ENCODE measurements at places on chromosomes 5 and 9.

DNA sequence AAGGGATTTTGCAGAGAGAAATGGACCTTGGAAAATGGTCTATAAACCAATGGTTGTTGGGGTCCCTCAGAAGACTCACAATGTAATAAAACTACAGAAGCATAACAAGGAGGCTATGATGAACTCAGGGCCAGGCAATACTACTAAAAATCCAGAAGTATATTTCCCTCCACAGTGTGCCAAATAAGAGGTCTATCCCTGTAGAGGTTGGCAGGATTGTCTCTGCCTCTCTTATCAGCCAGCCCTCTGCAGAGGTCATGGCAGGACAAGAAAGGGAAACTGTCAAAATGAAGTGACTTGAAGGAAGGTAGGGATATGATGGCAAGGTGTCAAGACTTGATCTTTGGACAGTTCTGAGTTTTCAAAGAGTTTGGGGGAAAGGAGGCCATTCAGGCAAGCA is 115.7 kb upstream of the NR5A1 start:
- no peaks in the 10 kb centered on the region for H3K4me1 ChIP-seq
- no peaks in the 10 kb centered on the region for H3K27me3 ChIP-seq
- H3K36me3 ChIP-seq, result no peaks in the 10 kb centered on the region
- no peak for DNase-seq
- no peak overlapping the region for H3K4me3 ChIP-seq
- H3K27ac ChIP-seq, result no peak overlapping the region

GRCh38 chr5:139108063-139108824 is 89.9 kb downstream of the SIL1 start:
- peak overlapping the region; percentile 62 for H3K27ac ChIP-seq
- no peaks in the 10 kb centered on the region for H3K27me3 ChIP-seq
- no peak overlapping the region for H3K4me3 ChIP-seq
- DNase-seq, result no peak
- no peaks in the 10 kb centered on the region for H3K36me3 ChIP-seq
- H3K4me1 ChIP-seq, result peaks cover 65% of the 10 kb centered on the region

DNA sequence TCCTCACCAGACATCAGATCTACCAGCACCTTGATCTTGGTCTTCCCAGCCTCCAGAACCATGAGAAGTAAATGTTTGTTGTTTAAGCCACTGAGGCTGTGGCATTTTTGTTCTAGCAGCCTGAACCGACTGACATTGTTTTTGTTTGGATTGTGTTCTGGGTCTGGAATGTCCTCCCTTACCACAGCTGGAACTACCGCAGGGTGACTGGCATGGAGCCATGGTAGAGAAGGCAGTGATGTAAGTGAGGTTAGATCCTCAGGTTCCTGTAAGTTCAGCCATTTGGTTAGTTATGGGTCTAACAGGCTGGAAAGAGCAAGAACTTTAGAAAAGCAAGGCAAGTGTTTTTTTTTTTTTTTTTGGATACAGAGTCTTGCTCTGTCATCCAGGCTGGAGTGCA is 209.3 kb downstream of the DAB2IP start:
- H3K27ac ChIP-seq, result no peak overlapping the region
- H3K4me1 ChIP-seq, result peaks cover 7% of the 10 kb centered on the region
- no peak overlapping the region for H3K4me3 ChIP-seq
- no peak for DNase-seq
- H3K27me3 ChIP-seq, result no peaks in the 10 kb centered on the region
- H3K36me3 ChIP-seq, result no peaks in the 10 kb centered on the region

DNA sequence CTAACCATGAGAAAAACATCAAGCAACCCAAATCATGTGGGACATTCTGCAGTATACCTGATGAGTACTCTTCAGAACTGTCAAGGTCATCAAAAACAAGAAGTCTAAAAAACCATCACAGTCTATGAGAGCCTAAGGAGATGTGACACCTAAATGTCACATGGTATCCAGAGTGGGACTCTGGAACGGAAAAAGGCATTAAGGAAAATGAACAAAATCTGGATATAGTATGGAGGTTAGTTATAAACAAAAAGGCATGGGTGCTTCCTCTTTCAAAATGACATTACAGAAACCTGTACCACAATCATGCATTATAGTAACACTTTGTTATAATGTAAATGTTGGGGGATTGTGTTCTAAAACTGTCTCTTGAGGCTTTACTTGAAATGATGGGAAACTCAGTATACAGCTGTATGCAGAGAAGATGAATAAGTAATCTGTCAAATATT is 47.4 kb downstream of the PRKACG start:
- no peak overlapping the region for H3K27ac ChIP-seq
- H3K36me3 ChIP-seq, result no peaks in the 10 kb centered on the region
- H3K4me3 ChIP-seq, result no peak overlapping the region
- no peaks in the 10 kb centered on the region for H3K27me3 ChIP-seq

- no peak overlapping the region for H3K27ac ChIP-seq
- H3K4me1 ChIP-seq, result peaks cover 4% of the 10 kb centered on the region
- DNase-seq, result no peak
- no peaks in the 10 kb centered on the region for H3K27me3 ChIP-seq
Observed at GRCh38 chr5:169173372-169173771, 127.6 kb downstream of the SLIT3 start.

GRCh38 chr9:126698251-126698650 is 84.5 kb downstream of the LMX1B start:
- no peaks in the 10 kb centered on the region for H3K36me3 ChIP-seq
- peaks cover 10% of the 10 kb centered on the region for H3K27me3 ChIP-seq

- H3K4me1 ChIP-seq, result no peaks in the 10 kb centered on the region
- no peak overlapping the region for H3K4me3 ChIP-seq
- no peak overlapping the region for H3K27ac ChIP-seq
- H3K36me3 ChIP-seq, result peaks cover 56% of the 10 kb centered on the region
Observed at GRCh38 chr9:127463382-127463781, 12.1 kb downstream of the LRSAM1 start.

DNA sequence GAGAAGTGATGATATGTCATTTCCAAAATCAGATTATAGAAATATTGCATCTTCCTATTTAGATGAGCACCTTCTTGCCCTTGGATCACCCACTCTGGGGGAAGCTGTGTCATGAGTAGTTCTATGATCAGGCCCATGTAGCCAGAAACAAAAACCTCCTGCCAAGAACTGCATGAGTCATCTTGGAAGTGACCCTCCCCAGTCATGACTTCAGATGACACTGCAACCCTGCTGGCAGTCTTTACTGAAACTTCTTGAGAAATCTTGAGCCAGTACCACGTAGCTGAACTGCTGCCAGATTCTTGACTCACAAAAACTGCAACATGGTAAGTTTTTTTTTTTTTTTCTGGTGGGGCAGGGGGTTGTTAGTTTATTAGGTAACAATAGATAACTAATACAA is 439.6 kb upstream of the PTGER4 start:
- H3K27me3 ChIP-seq, result no peaks in the 10 kb centered on the region
- no peaks in the 10 kb centered on the region for H3K4me1 ChIP-seq
- no peaks in the 10 kb centered on the region for H3K36me3 ChIP-seq
- H3K27ac ChIP-seq, result no peak overlapping the region

GRCh38 chr5:172911976-172912375 is 47.2 kb upstream of the RPL26L1 start:
- peak overlapping the region; percentile 81 for H3K27ac ChIP-seq
- H3K36me3 ChIP-seq, result peaks cover 41% of the 10 kb centered on the region
- H3K4me3 ChIP-seq, result no peak overlapping the region
- H3K27me3 ChIP-seq, result no peaks in the 10 kb centered on the region

DNA sequence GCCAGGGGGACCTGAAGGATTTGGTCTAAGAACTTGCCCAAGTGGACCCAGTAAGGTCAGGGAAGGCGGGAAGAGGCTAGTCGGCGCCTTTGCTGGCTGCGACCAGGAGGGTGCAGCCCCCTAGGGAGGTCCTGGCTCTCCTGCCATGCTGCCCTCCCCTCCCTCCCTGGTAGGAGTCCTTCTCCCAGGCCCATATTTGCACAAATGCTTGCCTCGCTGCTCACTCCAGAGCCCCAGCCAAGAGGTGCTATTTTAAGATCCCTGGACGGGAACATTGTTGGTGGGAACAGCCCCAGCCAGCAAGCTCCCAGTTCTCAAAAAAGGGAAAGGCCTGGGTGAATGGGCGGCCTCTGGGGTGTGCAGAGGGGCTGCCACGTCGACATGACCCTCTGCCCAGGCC is 4.3 kb upstream of the IL17B start:
- H3K4me1 ChIP-seq, result peaks cover 95% of the 10 kb centered on the region
- H3K4me3 ChIP-seq, result peak overlapping the region; percentile 55
- H3K27ac ChIP-seq, result peak overlapping the region; percentile 94

Measured in esophagus muscularis mucosa (tissue), 4 donors.